ENCODE measurements at places on chromosomes 3 and 15.

DNA sequence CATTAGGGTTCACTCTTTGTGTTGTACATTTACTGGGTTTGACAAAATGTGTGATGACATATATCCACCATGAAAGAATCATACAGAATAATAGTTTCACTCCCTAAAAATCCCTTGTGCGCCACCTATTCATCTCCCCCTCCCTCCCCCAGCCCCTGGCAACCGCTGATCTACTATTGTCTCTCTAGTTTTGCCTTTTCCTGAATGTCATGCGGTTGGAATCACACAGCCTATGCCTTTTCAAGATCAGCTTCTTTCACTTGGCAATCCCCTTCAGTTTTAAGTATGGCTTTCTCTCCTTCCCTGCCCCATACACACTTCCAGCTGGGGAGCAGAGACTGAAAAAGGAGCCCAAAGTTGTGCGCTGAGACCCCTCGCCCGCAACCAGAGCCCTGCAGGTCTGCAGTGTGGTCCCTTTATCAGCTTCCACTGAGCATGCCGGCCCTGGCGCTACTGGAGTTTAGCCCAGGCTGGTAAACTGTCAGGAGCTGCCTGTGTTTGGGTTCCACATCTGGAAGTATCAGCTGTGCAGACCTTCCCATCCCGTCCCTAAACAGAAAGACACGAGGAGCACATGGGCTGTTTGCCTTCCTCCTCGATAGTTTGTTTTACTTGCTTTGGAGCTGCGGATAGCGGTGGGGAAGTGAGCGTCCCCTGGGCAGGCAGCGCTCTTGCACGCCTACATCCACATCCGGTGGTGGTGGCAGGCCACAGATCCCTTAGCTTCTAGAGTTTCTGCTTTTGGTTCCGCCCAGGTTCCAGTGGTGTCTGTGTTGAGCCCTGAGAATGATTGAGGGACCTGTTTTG, 12.3 kb downstream of the BOC start:
- DNase-seq: peak; percentile 8

DNA sequence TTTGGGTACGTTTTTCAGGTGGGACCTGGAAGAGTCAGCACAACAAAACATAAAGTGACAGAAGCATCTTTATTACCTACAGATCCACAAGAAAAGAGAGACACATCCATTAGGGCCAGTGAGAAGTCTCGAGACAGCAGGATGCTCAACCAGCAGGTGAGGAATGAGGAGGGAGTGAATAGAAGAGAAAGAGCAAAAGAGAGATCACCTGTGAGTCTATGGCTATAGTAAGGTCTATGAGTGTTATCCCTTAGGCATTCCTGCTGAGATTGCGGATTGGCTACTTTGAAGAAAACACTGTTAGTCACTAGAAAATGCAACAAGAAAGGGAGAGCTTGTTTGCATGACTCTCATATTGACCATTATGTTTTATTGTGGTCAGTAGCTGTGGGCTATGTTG, 1556.2 kb upstream of the GBE1 start:
- no peak for DNase-seq

DNA sequence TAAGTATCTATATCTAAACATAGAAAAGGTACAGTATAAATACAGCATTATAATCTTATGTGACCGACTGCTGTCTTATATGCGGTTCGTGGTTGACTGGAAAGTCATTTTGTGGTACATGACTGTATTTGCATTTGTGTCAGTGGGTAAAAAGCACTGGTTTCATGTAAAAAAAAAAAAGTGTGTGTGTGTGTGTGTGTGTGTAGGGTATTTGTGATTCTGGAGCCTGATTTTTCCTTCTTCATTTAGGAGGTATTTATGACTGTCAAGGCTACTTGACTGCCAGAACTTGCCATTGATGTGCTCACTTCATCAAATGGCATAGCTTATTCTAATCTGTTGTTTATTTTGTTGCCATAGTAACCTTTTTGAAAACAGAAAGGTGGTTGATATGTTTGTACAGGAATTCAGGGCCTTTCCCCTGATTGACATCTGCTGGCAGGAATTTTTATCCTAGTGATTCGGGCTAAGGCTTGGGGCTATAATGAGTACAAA, 63.2 kb downstream of the AKAP13 start:
- DNase-seq: no peak

- DNase-seq: no peak
Measured at GRCh38 chr15:72902919-72903260, 119.3 kb upstream of the ADPGK start.

- DNase-seq: no peak
Measured at GRCh38 chr3:140103166-140103565, 168.2 kb downstream of the CLSTN2 start.

GRCh38 chr15:68638953-68639515, 60.2 kb downstream of the CORO2B start:
- DNase-seq: no peak

DNA sequence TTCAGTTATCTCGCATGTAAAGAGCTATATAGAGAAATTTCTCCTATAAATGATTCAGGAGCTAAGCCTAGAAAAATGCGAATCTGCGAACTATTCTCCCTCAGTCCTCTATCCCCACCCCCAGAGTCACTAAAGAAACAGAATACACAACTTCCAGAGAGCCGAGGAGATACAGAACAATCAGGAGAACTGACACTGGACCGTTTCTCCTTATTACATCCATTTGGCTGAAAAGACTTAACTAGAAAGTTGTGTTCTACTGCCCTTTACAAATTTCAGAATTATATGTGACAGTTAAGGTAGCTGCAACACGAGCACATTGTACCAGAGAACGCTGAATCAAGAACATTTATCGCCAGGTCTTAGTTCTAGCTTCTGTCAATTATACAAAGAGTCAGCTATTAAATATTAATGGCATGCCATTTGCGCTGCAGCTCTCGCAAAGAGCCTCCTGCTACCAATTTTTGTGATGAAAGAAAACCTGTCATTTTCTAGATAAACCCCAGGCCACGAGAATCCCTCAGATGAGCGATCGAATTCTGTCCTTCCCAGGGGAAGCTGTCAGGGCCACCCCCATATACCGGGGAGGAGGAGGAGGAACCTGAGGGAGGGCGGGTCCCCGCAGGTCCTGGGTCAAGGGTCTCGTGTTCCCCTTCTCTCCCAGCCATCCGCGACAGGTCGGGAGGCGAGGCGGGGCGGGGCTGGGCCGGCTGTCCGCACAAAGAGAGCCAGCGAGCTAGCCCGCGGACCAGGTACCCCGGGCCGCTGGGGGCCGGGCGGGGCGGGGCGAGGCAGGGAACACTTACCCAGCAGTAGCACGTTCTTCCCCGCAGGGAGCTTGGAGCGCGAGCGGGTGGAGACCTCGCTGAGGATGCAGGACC, 878 bp downstream of the DYNC1LI1 start:
- DNase-seq: peak; percentile 23

DNA sequence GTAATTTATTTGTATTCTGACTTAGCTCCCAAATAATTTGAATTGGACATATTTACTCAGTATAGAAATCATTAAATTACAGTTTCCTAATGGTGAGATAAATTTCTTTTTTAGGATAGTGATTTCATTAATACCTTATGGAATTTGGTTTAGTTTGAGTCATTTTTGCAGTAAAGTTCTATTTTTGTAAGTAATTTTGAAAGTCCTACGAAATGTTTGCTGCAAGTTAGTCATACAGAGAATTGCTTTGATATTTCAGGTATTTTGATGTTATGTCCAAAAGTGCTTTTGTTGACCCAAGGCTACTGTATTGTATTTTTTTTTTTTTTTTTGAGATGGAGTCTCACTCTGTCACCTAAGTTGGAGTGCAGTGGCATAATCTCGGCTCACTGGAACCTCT, 41.7 kb downstream of the TCF12 start:
- no peak for DNase-seq

DNA sequence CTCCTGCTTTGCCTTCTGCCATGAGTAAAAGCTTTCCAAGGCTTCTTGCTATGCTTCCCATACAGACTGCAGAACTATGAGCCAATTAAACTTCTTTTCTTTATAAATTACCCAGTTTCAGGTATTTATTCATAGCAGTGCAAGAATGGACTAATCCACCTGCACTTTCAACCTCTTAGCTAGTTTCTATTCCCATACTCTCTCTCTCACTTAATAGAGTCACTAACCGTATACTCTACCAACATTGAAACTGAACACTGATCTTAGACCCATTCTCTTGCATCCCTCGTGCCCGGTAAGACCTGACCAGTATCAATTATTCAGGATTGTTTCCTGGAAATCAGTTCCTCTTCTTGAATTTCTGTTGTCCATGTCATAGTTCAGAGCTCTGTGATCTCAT, 92.7 kb upstream of the TMC3 start:
- no peak for DNase-seq

GRCh38 chr3:42051384-42052131, 39.6 kb upstream of the TRAK1 start:
- no peak for DNase-seq

- DNase-seq: no peak
Measured at GRCh38 chr15:23983500-23984259, 296.6 kb upstream of the NDN start.

DNA sequence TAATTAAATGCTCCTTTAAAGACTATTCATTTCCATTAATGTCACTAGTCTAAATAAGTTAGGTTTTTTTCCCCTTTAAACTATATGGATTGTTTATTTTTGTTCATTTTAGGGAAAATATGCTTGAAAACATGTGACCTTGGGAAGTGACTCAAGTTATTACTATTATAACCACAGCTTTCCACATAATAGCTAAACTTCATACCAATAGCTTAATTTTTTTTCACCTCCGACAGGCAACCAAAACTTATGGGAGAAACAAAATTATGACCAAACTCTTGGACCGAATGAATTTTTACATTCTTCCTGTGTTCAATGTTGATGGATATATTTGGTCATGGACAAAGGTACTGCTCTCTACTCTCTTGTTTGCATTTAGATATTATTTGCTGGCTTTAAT, 16.2 kb downstream of the CPA3 start:
- no peak for DNase-seq

DNA sequence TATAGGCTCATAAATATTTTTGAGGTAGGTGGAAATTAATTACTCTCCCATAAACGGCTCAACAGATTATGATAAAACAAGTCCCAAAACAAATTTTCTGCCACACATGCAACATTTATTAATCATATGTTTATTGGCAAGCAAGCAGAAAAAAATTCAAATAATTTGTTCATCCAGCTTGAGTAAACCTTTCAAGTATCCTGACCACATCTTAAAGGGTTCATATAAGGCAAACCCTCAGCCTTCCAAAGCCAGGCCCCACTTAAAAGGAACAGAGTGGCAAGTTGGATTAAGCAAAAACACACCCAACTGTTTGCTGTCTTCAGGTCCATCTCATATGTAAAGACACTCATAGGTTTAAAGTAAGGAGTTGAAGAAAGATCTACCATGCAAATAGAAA, 1042.3 kb downstream of the DIPK2A start:
- DNase-seq: no peak

DNA sequence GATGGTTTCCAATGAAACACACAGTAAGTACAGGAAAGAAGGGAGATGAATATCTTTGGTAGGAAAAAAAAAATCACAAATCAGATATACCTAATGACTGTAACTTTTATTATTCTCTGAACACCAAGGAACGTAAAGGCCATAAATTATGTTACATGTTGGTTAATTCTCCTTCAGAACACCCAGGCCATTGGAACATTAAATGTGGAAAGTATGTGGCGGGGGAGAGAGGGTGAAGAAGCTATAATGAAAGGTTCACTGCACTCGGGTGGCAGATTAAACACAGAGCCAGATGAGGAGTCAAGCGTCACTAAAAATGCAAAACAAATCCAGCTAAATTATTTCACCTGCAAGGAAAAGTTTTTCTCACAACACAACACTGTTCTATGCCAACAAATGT, 193.8 kb downstream of the FHIT start:
- no peak for DNase-seq

DNA sequence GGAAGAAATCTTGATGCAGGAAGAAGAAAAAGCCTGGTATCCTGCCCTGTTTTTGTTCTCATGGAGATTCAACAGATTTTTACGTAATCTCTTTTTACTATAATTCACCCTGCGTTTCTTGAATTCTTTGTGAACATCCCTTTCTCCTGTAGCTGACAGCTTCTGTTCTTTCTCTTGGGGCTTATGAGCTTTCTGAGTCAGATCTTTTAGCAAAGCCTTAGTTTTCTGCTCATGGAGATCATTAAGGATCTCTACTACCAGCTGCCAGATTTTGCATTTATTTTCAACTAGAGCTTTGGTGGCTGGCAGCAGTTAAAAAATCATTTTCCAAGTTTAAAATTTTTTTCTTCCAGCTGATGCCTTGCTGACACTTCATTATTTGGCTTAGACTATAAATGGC, 51.6 kb downstream of the MOBP start:
- DNase-seq: no peak

DNA sequence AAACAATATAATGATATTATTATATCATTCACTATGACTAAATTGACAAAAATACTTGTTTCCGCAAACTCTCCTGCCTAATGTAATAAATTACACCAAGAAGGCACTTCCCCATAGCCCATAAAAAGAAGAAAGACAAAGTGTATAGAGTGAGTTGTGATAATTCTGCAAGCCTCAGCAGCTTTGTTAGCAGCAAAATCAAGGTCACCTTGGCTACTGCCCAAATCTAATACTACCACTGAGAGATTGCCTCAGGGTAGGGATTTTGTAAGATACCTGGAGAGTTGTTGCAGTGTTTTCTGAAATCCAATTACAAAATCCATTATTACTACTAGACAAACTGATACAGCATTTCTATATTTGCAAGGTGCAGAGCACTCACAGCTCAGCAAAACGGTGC, 503.5 kb downstream of the FGF12 start:
- no peak for DNase-seq

DNA sequence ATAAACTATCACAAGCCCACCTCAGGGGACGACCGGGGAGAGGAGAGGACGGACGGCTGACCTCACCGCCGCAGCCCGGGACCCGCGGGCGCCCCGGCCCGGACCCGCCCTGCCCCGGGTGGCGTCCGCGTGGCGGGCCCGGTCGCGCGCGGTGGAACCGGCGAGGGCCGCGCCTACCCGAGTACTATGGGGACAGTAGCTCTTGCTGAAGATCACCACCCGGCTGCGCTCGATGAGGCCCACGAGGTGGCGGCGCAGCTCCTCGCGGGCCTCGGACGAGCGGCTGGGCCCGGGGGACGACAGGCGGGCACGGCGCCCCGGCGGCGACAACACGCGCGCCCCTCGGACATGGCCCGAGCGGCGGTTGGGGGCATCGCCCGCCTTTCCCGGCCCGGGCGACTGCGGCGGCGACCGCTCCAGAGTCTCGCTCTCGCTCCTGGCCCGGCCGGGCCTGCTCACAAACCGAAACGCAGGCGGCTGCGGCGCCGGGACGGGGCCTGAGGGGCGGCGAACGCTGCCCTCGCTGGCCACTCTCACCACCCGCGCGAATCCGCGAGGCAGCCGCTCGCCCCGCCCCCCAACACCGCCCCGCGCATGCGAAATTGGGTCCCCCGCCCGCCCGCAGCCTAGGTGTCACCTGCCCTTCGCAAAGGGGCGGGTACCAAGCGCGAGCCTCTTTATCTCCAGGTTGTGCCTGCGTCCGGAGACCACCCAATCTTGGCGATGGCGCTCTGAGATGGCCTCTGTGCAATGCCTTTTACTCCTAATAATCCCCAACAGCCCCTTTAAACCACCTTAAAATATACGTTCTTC, at the start of gene TXNRD3:
TXNRD3 (minus strand) TSS at position 554 of the 813 bp plus-strand sequence.
- DNase-seq: peak; percentile 71

- no peak for DNase-seq
Measured at GRCh38 chr3:45227071-45227820, 1.2 kb upstream of the TMEM158 start.

GRCh38 chr3:26358405-26358804, 264.2 kb upstream of the LRRC3B start:
- no peak for DNase-seq

- DNase-seq: no peak
Measured at GRCh38 chr15:69275933-69276560, 22.7 kb upstream of the PAQR5 start.

GRCh38 chr3:155070932-155071387, 9.2 kb upstream of the MME start:
- DNase-seq: no peak

GRCh38 chr15:75031848-75032247, 8.5 kb downstream of the PPCDC start:
- DNase-seq: no peak

Measured in CD4-positive, alpha-beta T cell treated with Interleukin-1 beta for 1 hour (primary cell).